B cell (primary cell): ENCODE measurements at places on chromosomes 2 and 18.

DNA sequence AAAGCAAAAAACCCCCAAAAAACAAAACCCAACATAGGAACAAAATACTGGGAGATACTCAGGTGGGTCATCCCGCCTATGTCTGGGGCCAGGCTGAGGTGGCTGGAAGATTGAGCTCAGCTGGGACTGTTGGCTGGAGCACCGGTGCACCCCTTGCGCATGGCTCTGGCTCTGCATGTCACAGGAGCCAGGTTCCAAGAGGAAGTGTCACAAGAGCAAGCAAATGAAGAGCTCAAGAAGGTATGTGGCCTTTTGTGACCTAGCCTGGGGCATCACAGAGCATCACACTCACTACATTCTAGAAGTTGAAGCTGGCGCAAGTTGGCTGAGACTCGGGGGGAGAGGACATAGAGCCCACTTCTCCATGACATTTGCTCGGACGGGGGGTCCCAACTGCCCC lies 40.6 kb downstream of the PDCL3 start:
- DNase-seq: no peak

DNA sequence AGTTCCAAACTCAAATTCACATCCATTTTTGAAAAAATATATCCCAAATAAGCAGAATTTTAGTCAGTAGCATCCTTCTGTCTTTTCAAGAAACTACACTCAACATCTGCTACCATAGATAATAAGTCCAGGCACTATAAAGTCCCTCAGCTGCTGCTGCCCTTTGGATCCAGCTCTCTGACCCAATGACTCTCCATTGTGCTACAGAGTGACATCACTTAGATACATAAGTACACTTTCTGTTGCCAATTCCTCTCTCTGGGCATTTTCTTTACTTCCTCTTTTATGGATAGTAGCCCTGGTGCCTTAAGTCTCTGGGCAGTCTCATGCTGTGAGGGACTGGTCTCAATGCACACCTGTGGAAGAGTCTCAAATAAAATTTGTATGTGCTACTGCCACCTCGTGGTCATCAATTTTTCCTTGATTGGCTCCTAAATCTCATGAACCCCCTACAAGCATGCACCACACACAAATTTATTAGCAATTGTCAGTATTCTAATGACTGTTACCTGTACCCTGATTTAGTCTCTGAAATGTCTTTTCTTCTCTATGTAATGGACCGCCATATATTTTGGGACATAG lies 219.2 kb downstream of the LRP1B start:
- DNase-seq: peak; percentile 10

GRCh38 chr2:114020668-114021067 lies 130.8 kb downstream of the ACTR3 start:
- no peak for DNase-seq

DNA sequence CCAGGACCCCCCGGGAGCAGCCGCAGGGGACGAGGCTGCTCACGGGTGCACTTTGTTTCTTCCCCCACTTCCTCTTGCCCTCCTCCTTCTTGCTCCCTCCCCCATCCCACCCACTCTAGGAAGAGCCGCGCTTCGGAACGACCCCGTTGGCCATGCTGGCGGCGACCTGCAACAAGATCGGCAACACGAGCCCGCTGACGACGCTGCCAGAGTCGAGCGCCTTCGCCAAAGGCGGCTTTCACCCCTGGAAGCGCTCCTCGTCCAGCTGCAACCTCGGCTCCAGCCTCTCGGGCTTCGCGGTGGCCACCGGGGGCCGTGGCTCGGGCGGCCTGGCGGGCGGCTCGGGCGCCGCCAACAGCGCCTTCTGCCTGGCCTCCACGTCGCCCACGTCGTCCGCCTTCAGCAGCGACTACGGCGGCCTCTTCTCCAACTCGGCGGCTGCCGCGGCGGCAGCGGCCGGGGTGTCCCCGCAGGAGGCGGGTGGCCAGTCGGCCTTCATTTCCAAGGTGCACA lies 1.3 kb downstream of the SP9 start:
- no peak for DNase-seq

- DNase-seq: no peak
Observed at GRCh38 chr18:38033282-38033681, 467.7 kb upstream of the CELF4 start.

DNA sequence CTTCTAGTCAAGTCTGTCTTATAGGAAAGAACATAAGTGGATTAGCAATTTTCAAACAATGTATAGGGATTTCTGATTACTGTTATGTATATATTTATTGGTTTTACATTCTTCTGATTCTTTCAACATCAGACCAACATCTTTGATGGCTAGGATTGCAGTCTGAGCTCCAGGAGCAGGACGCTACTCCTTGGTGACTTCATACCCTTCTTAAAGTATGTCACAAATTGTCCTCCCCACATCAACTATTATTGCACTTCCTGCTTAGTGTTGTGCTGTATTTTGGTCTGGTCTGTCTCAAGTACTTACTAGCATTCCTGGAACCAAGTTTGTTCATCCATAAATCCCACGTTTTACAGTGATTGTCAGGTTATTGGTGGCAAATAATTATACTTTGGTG lies 49.0 kb downstream of the MAP2 start:
- DNase-seq: no peak

- DNase-seq: no peak
Observed at GRCh38 chr2:141523199-141523598, 607.6 kb downstream of the LRP1B start.

GRCh38 chr18:8040021-8040420 lies 472.9 kb downstream of the PTPRM start:
- no peak for DNase-seq

DNA sequence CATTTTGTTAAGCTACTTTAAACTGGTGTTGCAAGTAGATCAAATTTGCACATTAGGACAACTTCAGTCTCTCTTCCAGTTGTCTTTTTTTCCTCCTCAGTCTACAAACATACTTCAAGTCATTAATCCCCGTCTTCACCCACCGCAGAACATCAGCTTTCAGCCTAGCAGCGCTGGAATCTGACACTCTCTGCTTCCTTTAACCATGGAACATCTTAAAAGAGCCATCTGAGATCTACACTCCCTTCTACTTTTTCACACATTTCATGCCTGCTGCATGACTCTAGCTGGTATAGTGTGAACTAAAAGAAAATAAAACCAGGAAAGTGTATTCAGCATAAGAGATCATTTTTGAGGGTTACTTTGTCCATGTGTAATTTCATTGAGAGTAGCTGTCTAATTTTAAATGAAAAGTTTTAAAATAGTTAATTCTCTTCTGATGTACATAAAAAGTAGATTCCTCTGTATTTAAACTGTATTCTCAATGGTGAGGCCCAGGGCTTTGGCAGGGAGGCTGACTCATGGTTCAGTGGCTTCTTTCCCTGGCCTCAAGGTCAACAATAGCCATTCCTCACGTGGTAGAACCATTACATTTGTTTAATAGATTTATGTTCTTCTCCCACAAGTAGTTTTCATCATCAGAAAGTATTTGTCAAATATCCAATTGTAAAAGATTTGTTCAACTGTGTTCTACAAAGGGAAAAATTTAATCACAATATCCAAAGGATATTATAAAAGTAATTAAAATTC lies 16.5 kb downstream of the SGPP2 start:
- no peak for DNase-seq

DNA sequence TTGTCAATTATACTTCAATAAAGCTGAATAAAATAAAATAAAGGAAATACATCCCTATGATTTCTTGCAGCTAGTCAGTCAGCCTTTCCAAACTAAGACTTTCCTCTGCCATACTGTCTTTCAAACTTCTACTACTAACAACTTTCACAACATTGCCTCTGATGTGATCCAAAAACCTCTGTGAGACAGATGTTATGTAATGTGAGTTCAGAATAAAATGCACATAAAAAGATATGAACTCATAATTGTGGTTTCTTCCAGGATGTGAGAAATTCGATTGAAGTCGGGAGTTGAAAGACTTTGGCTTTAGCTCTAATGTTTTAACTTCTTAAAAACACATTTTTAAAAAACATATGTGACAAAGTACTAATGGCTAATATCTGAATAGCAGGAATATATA lies 98.7 kb downstream of the PIGN start:
- DNase-seq: no peak

DNA sequence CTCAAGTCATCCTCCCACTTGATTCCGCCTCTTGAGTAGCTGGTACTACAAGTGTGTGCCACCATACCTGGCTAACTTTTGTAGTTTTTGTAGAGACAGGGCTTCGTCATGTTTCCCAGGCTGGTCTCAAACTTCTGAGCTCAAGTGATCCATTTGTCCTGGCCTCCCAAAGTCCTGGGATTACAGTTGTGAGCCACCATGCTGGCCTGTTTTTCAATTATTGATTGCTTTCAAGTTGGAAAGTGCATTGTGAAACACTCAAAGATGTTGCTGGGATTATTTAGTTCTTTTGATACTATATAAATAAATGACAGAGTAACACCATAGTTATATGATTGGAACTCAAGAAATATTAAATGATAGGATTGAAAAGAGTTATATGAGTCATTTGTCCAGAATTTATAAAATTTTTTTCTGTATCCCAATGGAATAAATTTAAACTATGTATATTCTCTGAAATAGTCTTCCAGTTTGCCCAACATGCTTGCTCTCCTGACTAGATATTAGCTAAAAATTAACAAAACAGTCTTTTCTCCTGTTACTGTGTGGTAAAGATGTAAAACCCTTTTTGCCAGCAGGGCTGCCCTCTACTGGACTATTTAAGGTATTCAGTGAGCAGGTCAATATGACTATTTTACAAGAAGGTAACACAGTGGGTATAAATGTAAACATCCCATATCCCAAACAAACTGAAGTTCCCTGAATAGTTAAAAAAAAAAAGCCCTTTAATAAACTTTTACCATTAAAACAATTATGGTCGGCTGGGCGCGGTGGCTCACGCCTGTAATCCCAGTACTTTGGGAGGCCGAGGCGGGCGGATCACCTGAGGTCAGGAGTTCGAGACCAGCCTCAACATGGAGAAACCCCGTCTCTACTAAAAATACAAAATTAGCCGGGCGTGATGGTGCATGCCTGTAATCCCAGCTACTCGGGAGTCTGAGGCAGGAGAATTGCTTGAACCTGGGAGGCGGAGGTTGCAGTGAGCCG lies 42.7 kb downstream of the ACSL3 start:
- peak; percentile 59 for DNase-seq

GRCh38 chr18:79558196-79558932 lies 121.2 kb upstream of the CTDP1 start:
- DNase-seq: no peak

GRCh38 chr2:181395851-181396250 lies 61.3 kb upstream of the ITGA4 start:
- no peak for DNase-seq

- DNase-seq: no peak
Observed at GRCh38 chr2:48059975-48060374, 153.7 kb upstream of the FBXO11 start.

DNA sequence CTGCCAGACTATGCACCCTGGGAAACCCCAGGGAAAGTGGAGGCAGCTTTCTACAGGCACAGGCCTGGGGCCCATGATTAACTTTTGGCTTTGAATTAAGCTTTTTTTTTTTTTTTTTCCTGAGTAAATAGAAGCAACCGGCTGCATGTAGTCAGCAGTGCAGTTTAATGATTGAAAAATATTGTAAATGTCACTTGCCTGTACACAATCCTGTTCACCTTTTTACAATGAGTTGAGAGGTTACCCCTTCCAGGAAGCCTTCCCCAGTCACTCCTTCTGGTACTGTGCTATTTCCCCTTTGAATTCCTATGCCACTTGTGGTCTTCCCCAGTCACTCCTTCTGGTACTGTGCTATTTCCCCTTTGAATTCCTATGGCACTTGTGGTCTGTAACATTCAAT lies 475.6 kb downstream of the TDRD15 start:
- no peak for DNase-seq

GRCh38 chr18:64017870-64018269 lies 48.0 kb downstream of the SERPINB8 start:
- DNase-seq: no peak

- no peak for DNase-seq
Observed at GRCh38 chr18:49170925-49171505, 220.2 kb upstream of the SMAD7 start.

- DNase-seq: no peak
Observed at GRCh38 chr18:30730915-30731314, 311.6 kb downstream of the DSC3 start.

GRCh38 chr2:121690095-121690494 lies 40.8 kb upstream of the CLASP1 start:
- DNase-seq: no peak

GRCh38 chr2:197460649-197461048 lies 7.3 kb downstream of the COQ10B start:
- no peak for DNase-seq

GRCh38 chr2:102342888-102343287 lies 12.7 kb upstream of the IL18R1 start:
- no peak for DNase-seq

- DNase-seq: no peak
Observed at GRCh38 chr18:35335866-35336265, 8.4 kb downstream of the ZNF24 start.

- peak; percentile 77 for DNase-seq
Observed at GRCh38 chr2:38581193-38582147, 21.3 kb downstream of the HNRNPLL start.

- DNase-seq: no peak
Observed at GRCh38 chr2:109139002-109139401, 10.0 kb downstream of the SH3RF3 start.

GRCh38 chr2:230455005-230455684 lies 39.1 kb downstream of the SP100 start:
- DNase-seq: no peak

- DNase-seq: no peak
Observed at GRCh38 chr2:30213326-30213725, 18.0 kb upstream of the LBH start.

- no peak for DNase-seq
Observed at GRCh38 chr18:32442575-32442974, 28.1 kb downstream of the GAREM1 start.

- no peak for DNase-seq
Observed at GRCh38 chr18:13400636-13401315, 182.2 kb downstream of the LDLRAD4 start.

GRCh38 chr18:71523483-71524435 lies 1020.4 kb downstream of the CBLN2 start:
- no peak for DNase-seq

DNA sequence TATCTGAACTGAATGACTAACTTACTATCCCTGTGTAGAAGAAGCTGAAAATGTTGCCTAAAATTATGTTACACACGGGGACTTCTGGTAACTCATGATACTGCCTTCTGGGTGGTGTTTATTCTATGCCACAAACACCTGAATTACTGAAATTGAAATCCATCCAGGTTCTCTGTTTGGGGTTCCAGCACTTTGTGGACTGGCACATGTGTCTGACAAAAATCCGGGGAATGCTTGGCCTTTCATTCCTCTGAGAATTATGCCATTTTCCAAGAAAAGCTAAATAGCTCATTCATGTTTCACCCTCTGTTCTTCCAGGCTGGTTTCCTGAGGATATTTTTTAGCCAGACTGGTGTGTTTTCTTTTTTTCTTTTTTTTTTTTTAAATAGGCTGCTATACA lies 59.5 kb upstream of the POU3F3 start:
- DNase-seq: no peak

GRCh38 chr2:223081789-223082188 lies 29.8 kb downstream of the KCNE4 start:
- no peak for DNase-seq
